ENCODE measurements at places on chromosomes 13 and 19. TPM values are rescaled to one million over a fixed set of nuclear protein-coding genes. Genes with fewer than 3 reads are reported as not detected.

GRCh38 chr13:43872181-43872580, 7.4 kb downstream of the CCDC122 start:
- H3K4me1 ChIP-seq, result no peaks in the 10 kb centered on the region
- H3K36me3 ChIP-seq, result no peaks in the 10 kb centered on the region

DNA sequence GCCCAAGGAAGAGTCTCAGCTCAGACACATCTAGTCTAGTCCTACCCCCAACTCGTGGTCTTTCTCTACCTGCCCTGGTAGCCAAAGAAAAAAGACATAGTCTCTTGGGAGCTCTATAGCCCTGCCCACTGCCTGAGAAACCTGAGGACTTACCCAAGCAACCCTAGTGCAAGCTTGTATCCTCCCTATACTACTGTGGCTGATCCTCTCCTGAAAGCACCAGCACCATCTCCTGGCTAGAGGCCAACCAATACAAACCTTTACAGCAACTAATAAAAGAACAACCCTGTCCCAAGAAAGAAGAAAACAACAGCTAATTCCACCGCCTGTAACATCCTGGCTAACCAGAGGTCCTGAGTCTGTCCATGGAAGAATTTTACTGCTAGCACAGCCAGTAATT, 532.4 kb downstream of the SLITRK6 start:
- no peaks in the 10 kb centered on the region for H3K27me3 ChIP-seq
- no peaks in the 10 kb centered on the region for H3K36me3 ChIP-seq
- no peak for DNase-seq

DNA sequence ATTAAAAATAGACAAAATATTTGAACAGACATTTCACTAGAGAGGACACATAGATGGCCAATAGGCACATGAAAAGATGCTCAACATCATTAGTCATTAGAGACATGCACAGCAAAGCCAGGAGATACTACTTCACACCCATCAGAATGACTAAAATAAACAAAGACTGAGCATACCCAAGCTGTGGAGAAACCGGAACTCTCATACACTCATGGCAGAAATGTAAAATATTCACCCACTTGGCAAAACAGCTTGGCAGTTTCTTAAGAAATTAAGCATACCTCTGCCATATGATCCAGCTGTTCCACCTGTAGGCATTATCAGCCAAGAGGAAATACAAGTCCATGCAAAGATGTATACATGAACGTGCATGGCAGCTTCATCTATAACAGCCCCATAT, 213.4 kb downstream of the TSHZ3 start:
- no peaks in the 10 kb centered on the region for H3K36me3 ChIP-seq
- H3K4me1 ChIP-seq, result peaks cover 14% of the 10 kb centered on the region
- H3K27ac ChIP-seq, result no peak overlapping the region
- no peaks in the 10 kb centered on the region for H3K27me3 ChIP-seq

DNA sequence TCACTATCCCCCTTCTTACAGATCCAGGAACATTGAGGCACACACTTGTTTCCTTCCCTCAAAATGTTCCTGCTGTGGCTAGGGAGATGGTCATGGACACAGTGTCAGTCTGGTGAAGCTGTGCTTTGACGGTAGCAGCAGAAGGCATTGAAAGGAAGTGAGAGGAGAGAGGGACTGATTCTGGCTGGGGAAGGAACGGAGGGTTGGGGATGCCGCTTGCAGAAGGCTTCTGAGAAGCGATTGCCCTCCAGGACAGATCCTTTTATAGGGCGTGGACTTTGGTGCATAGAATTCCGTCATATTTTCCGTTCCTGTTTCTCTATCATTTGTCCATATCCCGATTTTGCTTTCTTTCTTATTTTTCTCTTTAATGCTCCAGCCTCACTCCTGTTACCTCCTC, 14.1 kb upstream of the MYH14 start:
- H3K4me1 ChIP-seq, result no peaks in the 10 kb centered on the region
- no peaks in the 10 kb centered on the region for H3K27me3 ChIP-seq
- no peak overlapping the region for H3K27ac ChIP-seq
- no peak overlapping the region for H3K4me3 ChIP-seq
- H3K36me3 ChIP-seq, result no peaks in the 10 kb centered on the region

DNA sequence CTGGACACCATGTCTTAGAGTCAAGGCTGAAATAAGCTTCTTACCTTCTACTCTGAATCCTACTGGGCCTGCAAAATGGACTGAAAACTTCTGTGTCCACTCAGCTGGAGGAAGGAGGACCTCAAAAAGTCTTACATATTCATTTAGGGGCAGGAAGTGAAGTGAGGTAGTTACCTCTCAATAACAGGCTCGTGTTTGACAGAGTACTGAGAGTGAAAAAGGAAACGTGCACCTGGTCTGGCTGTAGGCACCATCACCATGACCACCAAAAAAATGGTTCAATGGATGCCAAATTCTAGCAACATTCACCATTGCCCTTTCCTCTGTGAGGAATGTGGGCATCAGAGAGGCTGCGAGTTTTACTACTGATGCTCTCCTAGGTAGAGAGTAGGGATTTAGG, 176.2 kb downstream of the RFC3 start:
- DNase-seq, result no peak
- H3K27ac ChIP-seq, result no peak overlapping the region
- no peaks in the 10 kb centered on the region for H3K4me1 ChIP-seq

DNA sequence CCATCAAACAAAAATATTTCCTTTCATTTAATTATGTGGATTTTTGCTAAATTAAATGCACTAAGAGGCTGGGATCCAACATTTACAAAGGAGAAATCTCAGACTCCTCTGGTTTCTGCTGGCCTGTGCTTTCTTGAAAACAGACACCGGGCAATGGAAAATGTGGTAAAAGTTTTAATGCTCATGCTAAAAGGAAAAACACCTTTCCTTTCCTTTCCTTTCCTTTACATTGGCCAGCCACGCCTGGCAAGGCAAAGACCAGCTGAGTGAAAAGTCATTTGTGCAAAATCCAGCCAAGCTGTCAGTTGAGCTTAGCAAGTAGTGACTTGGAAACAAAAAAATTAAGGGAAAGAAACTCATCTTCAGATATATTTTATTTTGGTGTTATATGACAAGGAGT, 240.3 kb downstream of the LACC1 start:
- H3K27ac ChIP-seq, result no peak overlapping the region

- no peak overlapping the region for H3K4me3 ChIP-seq
- no peaks in the 10 kb centered on the region for H3K27me3 ChIP-seq
Observed at GRCh38 chr13:91946498-91947070, 548.2 kb downstream of the GPC5 start.

DNA sequence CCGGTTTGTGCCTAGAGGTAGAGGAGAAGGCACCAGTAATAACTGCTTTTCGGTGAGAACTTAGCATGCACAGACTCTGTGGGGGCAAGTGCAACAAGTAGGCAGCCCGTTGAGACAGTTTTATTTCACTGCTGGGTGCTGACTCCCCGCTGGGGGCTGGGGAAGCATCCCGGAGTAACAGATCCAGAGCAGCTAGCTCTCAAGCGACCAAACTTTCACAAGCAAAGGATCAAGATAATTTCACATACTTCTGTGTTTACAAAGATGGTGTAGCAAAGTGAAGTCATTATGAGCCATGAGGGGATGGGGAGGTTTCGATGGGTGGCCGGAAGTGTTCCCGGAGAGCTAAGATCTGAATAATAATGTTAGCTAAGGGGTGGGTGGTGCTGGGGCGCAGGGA, 2.8 kb downstream of the NACC1 start:
- peak overlapping the region; percentile 39 for H3K27ac ChIP-seq
- H3K36me3 ChIP-seq, result peaks cover 4% of the 10 kb centered on the region
- H3K4me1 ChIP-seq, result peaks cover 14% of the 10 kb centered on the region
- H3K4me3 ChIP-seq, result peak overlapping the region; percentile 91
- peak; percentile 75 for DNase-seq
- H3K27me3 ChIP-seq, result no peaks in the 10 kb centered on the region

DNA sequence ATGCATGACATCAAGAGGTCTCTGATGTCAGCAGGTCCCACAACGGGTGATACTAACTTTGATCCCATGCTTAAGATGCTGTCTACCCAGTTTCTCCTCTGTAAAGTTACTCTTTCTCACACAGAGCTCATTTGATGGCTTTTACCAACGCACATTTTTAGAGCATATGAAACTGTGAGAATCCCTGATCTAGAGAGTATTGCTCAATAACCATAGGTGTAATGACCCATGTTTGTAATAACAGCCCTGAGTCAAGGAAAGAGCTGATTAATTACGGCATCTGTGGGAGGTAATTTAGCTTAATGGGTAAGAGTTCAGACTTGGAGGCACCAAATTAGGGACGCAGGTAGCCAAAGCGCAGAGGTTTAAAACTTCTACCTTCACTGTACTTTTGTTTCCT, 18.0 kb upstream of the IZUMO2 start:
- no peaks in the 10 kb centered on the region for H3K4me1 ChIP-seq
- H3K27ac ChIP-seq, result no peak overlapping the region
- H3K27me3 ChIP-seq, result no peaks in the 10 kb centered on the region

GRCh38 chr13:36377826-36378468, 31.8 kb upstream of the SPART start:
- H3K4me3 ChIP-seq, result no peak overlapping the region
- H3K36me3 ChIP-seq, result no peaks in the 10 kb centered on the region
- no peak overlapping the region for H3K27ac ChIP-seq
- peak; percentile 58 for DNase-seq

DNA sequence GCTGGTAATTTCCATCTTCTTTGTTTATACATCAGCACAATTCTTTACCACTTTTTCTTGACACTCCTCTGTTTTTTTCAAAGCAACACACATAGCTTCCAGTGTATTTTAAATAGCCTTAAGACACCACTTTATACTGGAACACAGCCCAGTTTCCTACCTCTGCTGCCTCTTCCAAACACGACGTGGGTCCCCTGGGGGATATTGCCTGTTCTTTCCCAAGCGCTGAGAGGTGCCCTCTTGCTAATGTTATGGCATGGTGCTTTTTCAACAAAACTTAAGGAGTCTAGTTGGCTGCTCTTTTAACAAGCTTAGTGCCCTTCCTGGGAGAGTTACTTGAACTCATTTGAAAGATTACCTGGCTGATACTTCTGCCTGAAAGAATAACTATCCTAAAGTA, 112.7 kb downstream of the OLFM4 start:
- no peaks in the 10 kb centered on the region for H3K4me1 ChIP-seq
- no peak for DNase-seq
- H3K27ac ChIP-seq, result no peak overlapping the region
- H3K36me3 ChIP-seq, result no peaks in the 10 kb centered on the region
- H3K27me3 ChIP-seq, result no peaks in the 10 kb centered on the region

PINLYP gene
- 7.2 TPM for total RNA-seq

DNAAF3 gene
- total RNA-seq, result 0.17 TPM
